Lung microvascular endothelial cell (primary cell): ENCODE measurements at places on chromosomes 1 and 21.

DNA sequence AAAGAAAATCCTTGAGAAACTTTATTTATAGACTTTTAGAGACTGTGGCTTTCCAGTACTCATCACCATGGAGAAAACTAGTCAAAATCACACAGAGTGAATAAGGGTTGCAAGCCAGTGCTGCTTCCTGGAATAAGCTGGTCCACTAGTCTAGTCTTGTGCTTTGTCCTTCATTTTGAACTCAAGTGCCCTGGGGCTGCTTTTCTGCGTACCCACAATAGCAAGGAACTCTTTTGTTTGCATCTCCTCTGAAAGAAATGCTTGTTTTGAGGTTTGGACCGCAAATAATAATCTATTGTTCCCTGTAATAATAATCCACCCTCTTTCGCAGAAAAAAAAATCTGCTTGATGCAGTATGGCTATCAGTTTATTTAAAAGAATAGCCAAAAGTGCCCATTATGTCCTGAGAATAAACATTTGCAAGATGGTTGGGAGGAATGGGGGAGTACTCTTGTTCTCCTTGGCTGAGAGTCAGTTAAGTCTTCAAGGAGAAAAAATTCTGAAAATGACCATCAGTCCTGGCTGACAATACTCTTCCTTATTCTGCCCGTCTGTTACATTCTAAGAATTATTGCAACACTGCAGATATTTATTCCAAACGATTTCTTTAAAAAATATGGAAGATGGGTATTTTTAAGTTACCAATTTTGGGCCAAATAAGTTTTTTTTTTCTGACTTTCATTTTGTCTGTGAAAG is 41.9 kb downstream of the MPZL1 start:
- no peak for DNase-seq

DNA sequence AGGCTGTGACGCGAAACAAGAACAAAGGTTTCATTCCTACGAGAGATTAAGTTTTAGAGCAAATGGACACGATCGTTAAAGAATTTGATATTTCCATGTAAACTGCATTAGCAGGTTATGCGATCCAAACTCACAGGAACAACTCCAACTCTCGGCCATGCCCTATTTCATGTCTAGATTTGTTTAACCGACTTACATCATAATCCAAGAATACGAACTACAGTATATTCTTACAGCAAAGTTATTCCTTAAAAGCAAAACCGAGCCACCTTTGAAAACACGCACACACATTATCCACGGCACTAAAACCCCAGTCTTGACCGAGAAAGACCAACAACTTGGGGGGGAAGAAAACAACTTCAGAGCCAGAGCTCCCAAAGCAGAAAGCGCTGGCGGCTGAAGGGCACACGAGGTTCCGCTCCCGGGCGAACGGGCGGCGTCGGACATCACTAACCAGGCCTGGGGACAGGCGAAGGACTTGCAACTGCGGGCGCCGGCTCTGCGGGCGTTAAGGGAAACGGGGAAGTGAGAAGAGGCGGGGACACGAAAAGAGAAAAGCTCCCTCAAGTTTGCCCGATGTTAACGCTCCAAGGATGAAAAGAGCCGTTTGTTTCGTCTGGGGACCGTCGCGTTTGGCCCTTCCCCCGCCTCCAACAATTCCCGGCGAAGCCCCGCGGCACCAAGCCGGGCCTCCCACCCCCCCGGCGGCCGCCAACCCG is 690 bp downstream of the B3GALNT2 start:
- peak; percentile 62 for DNase-seq

- no peak for DNase-seq
These were observed 33.9 kb downstream of the DNAJC6 start for GRCh38 chr1:65343286-65343685.

DNA sequence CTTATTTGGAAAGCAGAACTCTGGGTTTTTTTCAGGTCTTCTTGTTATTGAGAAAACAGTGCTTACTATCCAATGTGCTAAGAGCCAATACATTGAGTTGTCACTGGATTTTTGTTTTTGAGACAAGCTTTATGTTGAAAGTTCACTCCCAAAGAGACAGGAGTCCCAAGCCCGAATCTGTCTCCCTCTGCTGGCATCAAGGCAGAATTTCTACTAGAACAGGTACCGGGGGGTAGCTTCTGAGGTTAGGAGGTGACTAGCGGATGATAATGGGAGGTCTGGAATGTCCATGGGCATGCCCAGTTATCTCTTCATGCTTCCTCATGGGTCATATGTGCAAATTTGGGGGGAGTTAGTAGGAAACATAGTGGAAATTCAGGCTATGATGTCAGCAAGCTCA is 25.1 kb downstream of the ZNF124 start:
- peak; percentile 3 for DNase-seq
